ENCODE measurements at places on chromosomes 1 and 21. TPM values are rescaled to one million over a fixed set of nuclear protein-coding genes. Genes with fewer than 3 reads are reported as not detected.
A peak's percentile ranks its signal among the peaks of the same experiment; 100 is the strongest.

The FAM131C gene
- polyA plus RNA-seq: not detected

The GPR3 gene
- 0.24 TPM for polyA plus RNA-seq

The FCRL6 gene
- 1.2 TPM for polyA plus RNA-seq

The FMOD gene
- not detected for polyA plus RNA-seq

The ST6GALNAC5 gene
- not detected for polyA plus RNA-seq

DNA sequence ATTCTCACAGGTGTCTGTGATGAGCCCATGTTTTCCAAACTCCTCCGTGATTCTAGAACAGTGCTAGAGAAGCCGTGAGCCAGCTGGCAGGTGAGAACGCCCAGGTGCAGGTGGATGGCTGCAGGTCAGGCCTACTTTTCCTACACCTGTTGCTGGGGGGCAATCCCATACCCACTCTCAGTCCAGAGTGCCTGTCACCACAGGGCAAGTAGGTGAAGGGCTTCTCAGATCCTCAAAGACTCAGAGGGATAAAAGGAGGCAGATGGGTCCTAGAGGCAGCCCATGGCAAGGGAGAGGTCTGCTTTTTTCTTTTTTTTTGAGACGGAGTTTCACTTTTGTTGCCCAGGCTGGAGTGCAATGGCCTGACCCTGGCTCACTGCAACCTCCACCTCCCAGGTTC lies 50.7 kb upstream of the H6PD start:
- no peak overlapping the region for H3K4me3 ChIP-seq
- no peaks in the 10 kb centered on the region for H3K36me3 ChIP-seq
- peaks cover 10% of the 10 kb centered on the region for H3K4me1 ChIP-seq
- DNase-seq: no peak
- peaks cover 9% of the 10 kb centered on the region for H3K27me3 ChIP-seq
- no peak overlapping the region for H3K27ac ChIP-seq

DNA sequence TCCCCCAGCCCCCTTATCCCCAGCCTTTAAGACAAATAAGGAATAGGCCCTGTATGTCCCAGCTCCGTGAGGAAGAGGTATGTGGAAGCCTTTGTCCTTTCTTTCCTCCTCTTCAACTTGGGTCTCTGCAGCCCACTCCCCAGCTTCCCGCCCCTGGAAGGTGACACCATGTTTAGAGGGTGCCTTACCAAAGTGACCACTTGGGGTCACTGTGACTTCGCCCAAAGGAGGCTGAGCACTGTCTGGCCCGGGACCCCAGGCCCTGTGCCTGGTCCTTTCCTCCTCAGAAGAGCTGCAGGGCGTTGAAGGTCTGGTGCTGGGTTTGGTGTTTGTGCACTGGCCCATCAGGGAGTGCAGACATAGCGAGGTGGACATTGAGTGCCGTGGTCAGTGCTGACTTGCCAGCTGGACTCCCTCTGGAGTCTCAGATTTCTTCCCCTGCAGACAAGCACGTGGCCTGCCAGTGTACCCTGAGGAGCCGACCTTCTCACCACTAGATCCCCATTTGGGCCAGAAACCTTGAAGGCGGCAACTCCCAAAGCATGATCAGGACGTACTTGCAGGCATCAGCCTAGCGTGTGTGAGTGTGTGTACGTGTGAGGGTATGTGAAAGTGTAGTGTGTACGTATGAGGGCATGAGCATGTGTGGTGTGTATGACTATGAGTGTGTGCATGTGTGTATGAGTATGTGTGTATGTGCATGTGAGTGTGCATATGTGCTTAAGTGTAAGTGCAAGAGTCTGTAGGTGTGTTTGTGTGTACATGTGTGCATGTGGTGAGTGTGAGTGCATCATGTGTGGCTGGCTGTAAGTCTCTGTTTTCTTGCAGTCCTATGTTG lies 181.4 kb upstream of the KIAA0040 start:
- no peak for DNase-seq
- H3K4me3 ChIP-seq: no peak overlapping the region
- H3K27me3 ChIP-seq: peaks cover 33% of the 10 kb centered on the region
- H3K4me1 ChIP-seq: no peaks in the 10 kb centered on the region
- no peaks in the 10 kb centered on the region for H3K36me3 ChIP-seq

GRCh38 chr1:116943438-116943837 lies 33.7 kb downstream of the PTGFRN start:
- no peak overlapping the region for H3K27ac ChIP-seq
- DNase-seq: no peak
- no peak overlapping the region for H3K4me3 ChIP-seq
- H3K27me3 ChIP-seq: no peaks in the 10 kb centered on the region

DNA sequence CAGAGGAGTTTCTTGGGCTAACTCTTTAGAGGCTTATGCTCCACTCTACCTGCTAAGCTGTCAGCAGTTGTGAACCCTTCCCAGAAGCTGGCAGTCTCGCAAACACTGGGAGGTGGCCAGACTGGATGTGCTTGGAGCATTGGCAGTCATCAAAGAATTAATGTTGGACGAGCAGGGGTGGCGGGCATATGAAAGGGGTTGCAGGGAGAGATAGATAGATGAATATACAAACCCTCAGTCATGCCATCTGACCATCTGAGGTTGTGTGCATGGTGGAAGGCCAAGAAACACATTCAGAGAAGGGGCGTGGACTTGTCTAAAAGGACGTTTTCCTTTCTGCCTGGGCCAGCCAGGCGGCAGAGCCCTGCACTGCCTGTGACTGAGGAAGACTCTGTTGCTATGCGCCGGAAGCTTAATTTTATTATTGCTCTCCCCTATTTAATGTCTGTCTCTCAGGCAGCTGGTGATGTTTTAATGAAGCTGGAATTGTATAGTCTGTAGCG lies 164.4 kb downstream of the PBX1 start:
- no peak overlapping the region for H3K27ac ChIP-seq
- no peak overlapping the region for H3K4me3 ChIP-seq
- no peak for DNase-seq

GRCh38 chr21:32843561-32843960 lies 72.0 kb upstream of the PAXBP1 start:
- peaks cover 37% of the 10 kb centered on the region for H3K27me3 ChIP-seq
- H3K36me3 ChIP-seq: no peaks in the 10 kb centered on the region
- no peak overlapping the region for H3K4me3 ChIP-seq

DNA sequence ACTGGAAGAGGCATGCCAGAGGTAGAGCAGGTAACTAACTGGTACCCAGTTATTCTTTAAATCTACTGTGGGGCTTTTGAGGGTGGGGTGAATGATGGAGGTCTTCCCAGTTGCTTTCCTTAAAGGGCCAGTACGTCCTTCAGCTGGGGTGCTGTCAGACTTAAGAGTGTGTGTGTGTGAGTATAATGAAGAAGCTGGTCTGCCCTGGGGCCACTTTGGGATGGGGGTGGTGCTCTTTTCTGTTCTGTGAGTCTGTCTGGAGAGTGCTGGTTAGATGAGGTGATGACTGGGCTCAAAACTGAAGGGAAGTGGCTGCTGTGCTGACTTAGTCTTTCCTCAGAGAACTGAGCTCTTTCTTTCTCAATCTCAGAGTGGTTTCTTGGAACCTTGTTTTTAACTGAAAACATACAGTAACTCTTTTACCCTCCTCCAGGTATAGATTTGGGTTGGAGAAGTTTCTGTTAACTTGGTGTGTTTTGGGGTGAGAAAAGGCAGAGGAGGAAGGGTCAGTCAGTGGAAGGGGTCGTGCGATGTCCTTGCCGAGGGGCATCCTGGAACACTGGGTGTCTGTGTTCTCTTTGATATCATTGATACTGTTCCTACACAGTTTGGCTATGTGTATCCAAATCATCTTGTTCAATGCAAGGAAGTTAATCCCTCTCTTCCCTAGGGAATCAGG lies 746 bp downstream of the MACF1 start:
- no peak for DNase-seq
- H3K27me3 ChIP-seq: no peaks in the 10 kb centered on the region
- no peaks in the 10 kb centered on the region for H3K36me3 ChIP-seq
- peak overlapping the region; percentile 76 for H3K27ac ChIP-seq
